ENCODE measurements at places on chromosomes 16 and 17.
A peak's percentile ranks its signal among the peaks of the same experiment; 100 is the strongest.

GRCh38 chr16:4737545-4737944 is 3.2 kb downstream of the DNAAF8 start:
- DNase-seq = no peak

- no peak for DNase-seq
Observed at GRCh38 chr16:53232826-53233529, 178.2 kb downstream of the CHD9 start.

DNA sequence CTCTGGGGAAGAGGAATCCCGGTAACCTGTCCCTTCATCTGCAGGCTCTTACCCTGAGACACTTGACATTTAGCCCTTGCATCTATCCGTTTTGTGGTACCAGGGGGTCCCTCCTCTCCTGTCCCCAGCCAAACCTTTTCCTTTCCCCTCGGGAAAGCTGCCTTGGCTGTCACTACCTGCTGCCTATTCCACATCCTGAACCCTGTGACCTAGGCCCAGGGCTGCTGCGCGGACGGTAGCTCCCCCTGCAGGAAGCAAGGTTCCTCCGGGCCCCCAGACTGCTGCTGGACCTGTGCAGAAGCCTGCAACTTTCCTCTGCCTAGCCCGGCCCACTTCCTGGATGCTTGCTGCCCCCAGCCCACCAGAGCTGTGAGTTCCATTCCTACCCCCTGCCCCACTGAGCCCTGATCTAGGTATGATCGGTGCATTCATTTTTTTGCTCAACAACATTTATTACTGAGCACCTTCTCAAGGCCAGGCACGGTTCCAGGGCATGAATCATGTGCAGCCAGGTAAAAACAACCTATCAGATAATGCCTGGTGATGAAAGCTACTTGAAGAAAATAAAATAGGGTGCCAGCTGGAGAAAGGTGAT is 10.5 kb upstream of the ALDOA start:
- DNase-seq = peak; percentile 46

- DNase-seq = peak; percentile 88
Observed at GRCh38 chr17:75571197-75571884, 16.3 kb upstream of the MYO15B start.

DNA sequence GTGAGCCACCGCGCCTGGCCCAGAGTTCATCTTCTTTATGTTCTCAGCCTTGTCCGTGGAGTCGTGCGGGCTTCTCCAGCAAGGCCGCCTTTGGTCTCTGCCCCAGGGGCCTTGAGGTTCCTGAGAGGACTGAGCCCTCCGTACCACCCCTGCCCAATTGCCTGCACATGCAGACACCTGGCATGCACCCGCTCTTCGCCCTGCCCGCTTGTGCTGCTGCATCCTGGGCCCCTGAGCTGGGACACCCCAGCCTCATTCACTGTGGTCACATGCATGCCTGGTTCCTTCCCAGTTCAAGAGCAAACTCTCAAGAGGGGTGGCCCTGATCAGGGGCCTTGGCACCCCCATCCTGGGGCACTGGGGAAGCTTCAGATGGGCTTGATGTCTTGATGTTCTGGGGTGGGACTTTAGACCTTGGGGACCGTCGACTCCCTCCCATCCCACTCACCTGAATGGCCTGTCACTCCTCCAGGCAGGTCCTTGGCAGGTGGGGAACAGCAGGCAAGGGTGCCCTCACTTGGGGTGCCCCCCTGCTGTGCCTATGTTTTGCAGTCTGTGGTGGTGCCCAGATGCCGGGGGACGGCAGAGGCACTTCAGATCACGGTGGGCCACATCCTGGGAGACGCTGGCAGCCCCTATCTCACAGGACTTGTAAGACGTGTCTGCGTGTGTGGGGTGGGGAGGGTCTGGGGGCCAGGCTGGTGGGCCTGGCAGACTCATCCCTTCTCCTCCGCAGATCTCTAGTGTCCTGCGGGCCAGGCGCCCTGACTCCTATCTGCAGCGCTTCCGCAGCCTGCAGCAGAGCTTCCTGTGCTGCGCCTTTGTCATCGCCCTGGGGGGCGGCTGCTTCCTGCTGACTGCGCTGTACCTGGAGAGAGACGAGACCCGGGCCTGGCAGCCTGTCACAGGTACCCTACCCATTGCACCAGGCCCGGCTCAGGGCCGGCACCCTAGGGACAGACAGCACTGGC is 12.7 kb upstream of the SPNS2 start:
- DNase-seq = peak; percentile 41
